ENCODE measurements at places on chromosomes 2 and 18. TPM values are rescaled to one million over a fixed set of nuclear protein-coding genes. Genes with fewer than 3 reads are reported as not detected.
A peak's percentile ranks its signal among the peaks of the same experiment; 100 is the strongest.

DNA sequence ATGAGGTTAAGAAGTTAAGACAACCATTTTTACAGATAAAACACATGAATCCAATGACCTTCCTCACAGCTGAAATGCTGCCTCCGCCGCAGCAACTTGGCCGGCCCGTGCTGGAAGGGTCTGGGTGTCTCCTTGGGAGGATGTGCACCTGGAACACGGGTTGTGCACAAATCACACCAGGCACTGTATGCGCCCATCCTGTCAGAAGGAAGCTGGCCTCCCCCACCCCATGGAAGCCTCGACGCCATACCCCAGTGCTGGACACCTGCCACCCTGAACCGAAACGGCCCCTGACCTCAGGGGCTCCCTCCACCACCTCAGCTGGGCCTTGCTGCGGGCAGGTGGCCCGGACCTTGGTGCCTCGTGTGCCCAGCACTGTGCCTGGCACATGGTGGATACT, 111.8 kb downstream of the PXDN start:
- DNase-seq = no peak
- H3K27ac ChIP-seq = no peak overlapping the region
- H3K36me3 ChIP-seq = no peaks in the 10 kb centered on the region

DNA sequence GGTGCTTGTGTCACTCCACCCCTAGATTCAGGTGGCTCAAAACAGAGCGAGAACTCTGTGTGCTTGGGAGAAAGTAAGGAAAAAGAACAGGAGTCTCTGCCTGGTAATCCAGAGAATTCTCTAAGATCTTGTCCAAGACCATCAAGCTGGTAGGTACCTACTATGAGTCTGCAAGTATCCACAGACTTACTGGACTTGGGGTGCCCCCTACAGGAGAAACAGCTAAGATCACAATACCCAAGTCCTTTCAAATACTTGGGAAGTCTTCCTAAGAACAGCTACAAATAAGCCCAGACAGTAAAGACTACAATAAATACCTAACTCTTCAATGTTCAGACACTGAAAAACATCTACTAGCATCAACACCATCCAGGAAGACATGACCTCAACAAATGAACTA, 1143.6 kb upstream of the ACVR2A start:
- H3K27me3 ChIP-seq = no peaks in the 10 kb centered on the region
- no peaks in the 10 kb centered on the region for H3K4me1 ChIP-seq
- DNase-seq = no peak

- H3K27me3 ChIP-seq = no peaks in the 10 kb centered on the region
- no peak for DNase-seq
- H3K4me3 ChIP-seq = no peak overlapping the region
- H3K36me3 ChIP-seq = no peaks in the 10 kb centered on the region
These were observed 91.9 kb upstream of the TPO start for GRCh38 chr2:1321321-1321720.

DNA sequence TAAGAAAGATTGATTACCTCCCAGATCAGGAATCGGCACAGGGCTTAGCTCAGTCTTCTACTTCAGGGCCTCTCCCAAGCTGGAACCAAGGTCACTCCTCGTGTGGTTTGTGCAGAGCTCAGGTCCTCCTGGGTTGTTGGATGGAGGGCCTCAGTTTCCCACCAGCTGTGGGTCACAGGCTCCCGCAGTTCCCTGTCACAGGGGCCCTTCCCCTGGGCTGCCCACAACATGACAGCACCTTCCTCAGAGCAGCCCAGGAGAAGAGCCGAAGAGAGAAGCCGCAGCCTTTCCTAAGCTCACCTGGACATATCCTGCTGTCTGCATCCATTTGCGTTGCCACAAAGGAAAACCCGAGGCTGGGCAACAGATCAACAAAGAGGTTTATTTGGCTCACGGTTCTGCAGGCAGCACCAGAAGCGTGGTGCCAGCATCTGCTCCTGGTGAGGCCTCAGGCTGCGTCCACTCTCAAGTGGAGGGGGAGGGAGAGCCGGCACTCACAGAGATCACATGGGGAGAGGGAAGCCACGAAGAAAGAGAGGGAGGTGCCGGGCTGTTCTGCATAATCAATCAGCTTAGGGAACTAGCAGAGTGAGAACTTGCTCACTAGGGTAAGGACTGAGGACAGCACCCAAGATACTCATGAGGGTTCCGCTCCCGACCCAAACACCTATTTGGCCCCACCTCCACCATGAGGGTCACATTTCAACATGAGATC, 13.0 kb upstream of the ALLC start:
- no peaks in the 10 kb centered on the region for H3K36me3 ChIP-seq
- H3K27me3 ChIP-seq = no peaks in the 10 kb centered on the region
- H3K4me1 ChIP-seq = peaks cover 1% of the 10 kb centered on the region
- H3K4me3 ChIP-seq = no peak overlapping the region

The PAX8 gene
- 10.1 TPM for total RNA-seq

The SERPINB11 gene
- total RNA-seq = not detected

The IGFBP5 gene
- 2,226 TPM for total RNA-seq

DNA sequence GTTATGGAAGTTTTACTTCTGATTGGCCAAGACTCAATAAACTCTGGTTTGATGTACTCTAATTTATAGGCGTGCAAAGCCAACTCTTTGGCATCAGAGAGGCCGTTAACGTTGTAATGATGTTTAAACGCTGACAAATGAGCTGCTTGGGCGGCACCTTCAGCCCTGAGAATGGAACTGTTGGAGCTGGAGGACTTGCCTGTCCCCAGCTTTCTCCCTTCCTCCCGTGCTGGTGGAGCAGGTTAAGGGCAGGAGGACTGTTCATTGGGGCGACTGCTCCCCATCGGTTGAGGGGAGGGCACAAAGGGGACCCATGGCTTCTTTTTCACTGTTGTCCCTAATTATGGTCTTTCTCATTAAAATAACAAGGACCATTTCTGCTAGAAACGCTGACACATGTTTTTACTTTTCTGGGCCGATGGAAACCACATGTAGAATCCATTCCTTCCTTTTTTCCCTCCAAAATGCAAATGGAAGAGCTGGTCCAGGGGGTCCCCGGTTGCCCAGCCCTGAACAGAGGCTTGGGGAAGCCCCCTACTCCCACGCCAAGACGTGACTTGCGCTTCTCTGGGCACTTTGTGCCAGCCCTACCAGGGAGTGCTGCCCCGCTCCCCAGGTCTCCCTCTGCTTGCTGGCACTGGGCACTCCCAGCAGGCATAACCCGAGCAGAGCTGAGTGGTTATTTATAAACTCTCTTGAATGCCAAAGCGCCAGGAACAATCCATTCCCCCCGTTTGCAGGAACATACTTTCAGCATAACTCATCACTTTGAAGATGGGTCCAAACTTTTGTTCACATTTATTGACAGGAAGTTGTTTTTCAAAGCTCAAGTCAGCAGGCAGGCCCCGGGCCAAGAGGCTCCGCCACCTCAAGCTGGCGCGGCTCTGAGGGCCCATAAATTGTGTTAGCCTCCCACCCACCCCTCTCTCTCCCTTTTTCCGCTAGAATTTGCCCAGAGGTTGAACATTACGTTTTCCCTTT, 170.1 kb downstream of the ASB1 start:
- no peak overlapping the region for H3K27ac ChIP-seq
- H3K4me3 ChIP-seq = no peak overlapping the region
- no peaks in the 10 kb centered on the region for H3K36me3 ChIP-seq
- H3K27me3 ChIP-seq = no peaks in the 10 kb centered on the region
- H3K4me1 ChIP-seq = peaks cover 8% of the 10 kb centered on the region
- peak; percentile 60 for DNase-seq

DNA sequence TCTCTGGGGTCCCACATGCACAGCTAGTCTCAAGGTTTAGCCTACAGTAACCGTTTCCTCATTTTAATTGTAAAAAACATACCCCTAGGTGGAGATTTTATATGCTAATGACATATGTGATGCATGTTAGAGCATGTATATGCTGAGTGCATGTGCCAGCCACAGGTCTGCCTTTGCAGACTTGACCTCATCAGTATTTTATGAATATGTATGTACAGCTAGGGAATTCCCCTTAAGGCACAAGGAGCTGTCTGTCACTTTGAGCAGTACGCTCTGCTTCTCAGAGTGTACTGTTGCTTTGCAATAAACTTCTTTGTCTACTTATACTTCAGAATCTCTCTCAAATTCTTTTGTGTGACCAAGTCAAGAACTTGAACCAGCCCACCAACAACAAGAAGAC, 131.2 kb upstream of the ERBB4 start:
- no peaks in the 10 kb centered on the region for H3K36me3 ChIP-seq
- no peaks in the 10 kb centered on the region for H3K27me3 ChIP-seq
- DNase-seq = no peak
- no peaks in the 10 kb centered on the region for H3K4me1 ChIP-seq

DNA sequence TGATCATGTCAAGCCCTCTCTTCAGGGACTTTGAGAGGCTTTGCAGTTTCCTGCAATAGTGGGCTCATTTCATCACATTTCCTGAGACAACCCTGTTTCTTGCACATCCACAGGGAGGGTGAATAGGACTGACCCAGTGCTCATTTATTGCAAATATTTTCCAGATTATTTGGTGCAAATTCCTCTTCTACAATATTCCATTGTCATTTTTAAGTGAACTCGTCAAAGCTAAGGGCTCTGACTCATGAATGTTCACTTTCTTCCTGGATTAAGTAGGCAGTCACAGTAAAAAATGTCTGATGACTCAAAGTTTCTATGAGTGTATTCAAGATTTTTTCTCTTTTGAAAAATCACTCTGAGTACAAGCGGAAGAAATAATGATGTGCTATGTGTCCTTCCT, 225.5 kb upstream of the GALNT5 start:
- H3K4me1 ChIP-seq = no peaks in the 10 kb centered on the region
- no peak overlapping the region for H3K4me3 ChIP-seq
- H3K27me3 ChIP-seq = no peaks in the 10 kb centered on the region
- H3K27ac ChIP-seq = no peak overlapping the region
- H3K36me3 ChIP-seq = no peaks in the 10 kb centered on the region
- DNase-seq = no peak

DNA sequence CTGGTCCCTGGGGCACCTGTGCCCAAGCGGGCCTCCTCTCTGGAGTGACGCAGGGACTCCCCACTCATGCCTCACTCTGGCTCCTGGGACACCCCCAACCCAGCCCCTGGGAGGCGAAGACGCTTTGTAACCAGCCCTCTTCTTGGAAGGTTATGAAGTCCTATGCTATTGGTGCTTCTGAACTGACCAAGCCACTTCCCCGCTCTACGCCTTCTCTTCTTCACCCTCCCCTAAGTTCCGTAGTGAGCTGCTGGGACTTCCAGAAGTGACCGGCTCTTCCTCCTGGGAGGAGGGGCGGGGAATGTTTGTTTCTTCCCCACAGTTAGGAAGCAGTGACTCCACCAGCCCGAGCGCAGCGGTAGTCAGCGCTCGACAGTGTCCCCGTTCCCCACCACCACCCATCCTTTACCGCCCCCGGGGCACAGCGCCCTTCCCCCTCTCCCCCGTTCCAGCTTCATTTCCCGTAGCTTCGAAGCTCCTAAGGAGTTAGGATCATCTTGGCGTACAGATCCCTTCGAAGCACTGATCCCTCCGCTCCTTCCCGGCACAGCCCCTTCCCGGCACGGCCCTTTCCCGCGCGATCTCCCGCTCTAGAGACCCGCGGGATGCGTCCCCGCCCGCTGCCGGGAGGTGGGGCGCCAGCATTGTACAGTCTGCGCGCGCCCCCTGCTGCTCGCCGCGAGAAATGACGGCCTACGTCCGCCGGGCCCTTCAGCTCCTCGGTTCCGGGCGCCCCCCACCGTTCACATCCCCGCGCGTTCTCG, 25.3 kb upstream of the NOTO start:
- peak; percentile 91 for DNase-seq
- H3K27ac ChIP-seq = no peak overlapping the region
- H3K27me3 ChIP-seq = no peaks in the 10 kb centered on the region
- H3K4me1 ChIP-seq = peaks cover 2% of the 10 kb centered on the region
- no peaks in the 10 kb centered on the region for H3K36me3 ChIP-seq
